Activated CD8-positive, alpha-beta memory T cell treated with anti-CD3 and anti-CD28 coated beads for 1 hour (primary cell): ENCODE measurements at places on chromosomes 5 and 9.

- DNase-seq = no peak
Measured at GRCh38 chr5:35096216-35096615, 48.5 kb upstream of the AGXT2 start.

DNA sequence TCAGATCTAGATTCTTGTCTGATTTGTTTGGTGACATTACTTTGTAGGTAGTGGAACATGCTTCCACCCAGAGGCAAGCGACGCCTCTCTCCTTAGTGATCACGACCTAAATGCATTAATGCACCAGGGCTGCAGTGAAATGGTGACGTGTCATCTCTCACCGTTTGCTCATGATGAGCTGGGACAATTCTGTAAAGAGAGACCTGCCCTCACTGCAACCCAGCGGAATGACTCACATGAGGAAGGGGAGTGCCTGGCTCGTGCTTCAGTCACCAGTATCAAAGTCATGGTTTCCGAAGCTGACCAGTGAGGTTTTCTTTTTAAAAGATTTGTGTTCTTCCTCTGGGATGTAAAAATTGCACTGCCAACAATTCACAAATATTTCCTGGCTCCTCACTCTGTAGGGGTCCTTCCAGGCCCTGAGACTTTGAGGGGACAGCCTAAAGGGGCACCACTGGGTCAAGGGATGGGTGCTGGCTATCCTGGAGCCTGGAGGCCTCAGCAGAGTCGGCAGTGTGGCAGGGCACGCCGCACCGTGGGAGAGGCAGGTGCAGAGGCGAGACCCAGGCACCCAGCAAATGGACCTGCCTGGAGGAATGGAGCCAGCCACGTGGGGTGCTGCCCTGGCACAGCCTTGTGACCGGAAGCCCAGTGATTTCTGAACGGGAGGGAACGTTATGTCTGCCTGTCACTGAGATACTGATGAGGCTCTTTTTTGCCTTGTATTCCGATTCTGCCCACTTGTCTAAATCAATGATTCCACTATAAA, 17.3 kb downstream of the QSOX2 start:
- no peak for DNase-seq

DNA sequence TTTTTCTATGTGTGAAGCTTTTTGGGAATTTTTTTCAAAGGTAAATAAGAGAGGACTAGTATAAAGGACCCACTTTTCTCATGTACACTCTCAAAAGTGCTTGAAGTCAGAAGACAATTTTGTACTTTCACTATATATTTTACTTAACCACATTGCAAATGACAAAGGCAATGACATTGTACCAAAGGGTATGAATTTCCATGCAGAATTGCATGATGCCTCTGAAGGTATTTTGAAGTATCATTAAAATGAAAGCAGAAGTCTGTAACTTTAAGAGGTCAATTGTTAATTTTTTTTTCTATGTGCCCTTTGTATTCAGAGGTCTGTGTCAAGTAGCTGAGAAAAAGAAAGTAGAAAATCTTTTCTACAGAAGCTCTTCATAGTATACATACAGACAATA, 84.7 kb downstream of the ST8SIA4 start:
- DNase-seq = no peak

DNA sequence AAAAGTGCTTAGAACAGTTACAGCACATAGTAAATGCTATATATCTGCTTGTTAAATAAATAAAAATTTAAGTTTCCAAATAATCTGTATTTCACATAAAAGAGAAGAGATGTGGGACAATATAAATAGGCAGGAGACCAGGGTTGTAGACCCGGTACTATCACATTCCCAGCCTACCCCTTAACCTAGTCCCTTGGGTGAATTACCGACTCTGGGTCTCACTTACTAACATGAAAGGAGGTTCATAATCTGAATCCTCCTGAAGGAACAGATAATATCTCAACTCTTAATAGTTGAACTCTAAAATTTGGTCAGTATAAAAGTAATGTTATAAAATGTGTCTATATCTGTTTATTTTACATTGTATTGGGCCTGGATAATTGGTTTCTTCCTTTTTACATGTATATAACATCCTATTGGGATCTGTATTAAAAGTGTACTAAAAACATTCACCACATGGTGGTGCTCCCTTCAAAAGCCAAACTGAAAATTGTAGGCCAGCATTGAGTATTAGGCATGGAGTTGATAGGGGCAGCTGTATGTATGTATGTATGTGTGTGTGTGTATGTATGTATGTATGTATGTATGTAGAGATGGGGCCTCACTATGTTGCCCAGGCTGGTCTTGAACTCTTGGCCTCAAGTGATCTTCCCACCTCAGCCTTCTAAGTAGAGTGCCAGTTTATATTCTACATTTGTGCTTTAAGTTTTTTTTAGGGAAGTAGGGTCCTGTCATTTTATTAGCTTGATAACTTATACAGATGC, 64.2 kb upstream of the ABL1 start:
- DNase-seq = no peak

DNA sequence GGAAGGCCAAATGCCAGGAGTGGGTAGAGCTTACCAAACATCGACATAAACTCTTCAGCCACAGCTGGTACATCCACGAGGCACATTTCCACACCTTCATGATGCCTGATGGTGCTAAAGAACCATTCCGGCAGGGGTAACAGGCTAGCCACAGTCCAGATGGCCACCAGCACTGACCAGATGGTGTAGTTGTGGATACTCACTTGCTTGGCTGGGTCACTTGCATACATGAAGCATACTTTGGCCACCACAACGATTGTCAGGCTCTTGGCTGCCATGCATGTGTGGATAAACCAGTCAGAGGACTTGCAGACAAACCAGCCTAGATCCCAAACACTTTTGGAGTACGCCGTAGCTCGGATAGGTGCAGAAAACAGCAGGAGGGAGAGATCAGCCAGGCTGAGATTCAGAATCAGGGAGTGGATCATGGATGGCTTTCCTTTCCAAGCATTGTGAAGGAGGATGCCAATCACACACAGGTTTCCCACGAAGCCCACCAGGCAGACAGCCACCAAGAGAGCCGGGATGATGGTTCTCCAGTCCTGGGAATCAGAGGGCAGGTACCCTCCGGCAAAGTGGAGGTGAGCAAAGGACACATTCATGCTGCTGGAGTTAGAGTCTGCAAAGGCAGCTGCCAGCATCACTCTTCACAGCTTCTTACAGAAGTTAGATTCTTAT, 378 bp downstream of the GPR151 start:
- DNase-seq = no peak

DNA sequence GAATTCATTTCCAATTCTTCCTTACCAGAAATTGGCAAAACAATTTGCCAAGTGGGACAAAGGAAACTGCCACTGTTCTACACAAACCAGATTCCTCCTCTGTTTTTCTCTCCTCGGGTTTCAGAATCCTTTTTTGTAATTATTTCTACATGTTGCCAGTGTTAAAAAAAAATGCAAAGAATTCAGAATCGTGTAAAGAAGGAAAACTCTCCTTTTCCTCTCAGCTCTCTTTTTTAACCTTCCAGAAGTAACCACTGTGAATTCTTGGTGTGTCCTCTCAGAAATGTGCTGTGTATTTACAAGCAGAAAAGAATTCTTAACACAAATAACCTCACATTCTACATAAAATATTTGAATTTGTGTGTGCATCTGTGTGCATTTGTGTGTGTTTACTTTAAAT, 224.6 kb downstream of the DRD1 start:
- DNase-seq = no peak

DNA sequence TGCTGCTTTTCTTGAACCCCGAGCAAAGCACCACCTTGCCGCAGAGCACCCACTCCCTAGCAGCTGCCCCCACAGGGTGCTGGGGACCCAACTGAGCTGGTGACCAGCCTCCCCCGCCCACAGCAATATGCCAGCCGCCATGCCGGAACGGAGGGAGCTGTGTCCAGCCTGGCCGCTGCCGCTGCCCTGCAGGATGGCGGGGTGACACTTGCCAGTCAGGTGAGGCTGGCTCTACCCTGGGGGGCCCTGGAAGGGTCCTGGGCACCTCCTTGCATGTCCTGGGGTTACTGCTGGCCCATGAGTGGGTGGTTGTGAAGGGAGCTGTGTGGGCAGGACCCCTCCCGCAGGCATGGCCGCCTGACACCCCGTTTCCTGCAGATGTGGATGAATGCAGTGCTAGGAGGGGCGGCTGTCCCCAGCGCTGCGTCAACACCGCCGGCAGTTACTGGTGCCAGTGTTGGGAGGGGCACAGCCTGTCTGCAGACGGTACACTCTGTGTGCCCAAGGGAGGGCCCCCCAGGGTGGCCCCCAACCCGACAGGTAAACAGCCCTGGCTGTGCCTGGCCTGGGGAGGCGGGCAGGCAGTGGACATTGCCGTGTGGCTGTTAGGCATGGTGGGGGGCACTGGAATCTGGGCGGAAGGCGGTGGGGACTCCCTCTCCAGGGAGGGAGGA, 7.2 kb downstream of the EGFL7 start:
- no peak for DNase-seq

GRCh38 chr5:178176791-178177190, 10.4 kb downstream of the GMCL2 start:
- no peak for DNase-seq

DNA sequence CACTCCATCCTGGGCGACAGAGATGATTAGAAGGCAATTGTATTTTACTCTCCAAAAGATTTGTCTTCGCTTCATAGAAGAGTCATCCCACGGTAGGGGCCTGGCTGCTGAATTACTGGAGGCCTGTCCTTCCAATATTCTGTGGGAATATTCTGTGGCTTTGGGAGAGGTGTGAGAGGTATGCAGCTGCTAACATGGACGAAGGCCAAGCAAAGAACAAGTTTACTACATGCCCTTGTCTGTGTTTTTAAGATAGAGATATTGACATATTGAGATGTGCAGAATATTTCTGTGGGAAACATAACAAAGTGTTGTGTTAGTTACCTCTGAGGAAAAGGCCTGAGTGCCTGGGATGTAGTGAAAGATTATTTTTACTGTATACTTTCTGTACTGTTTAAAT, 71.8 kb upstream of the SMIM15 start:
- no peak for DNase-seq

GRCh38 chr5:119378075-119378700, 22.4 kb downstream of the TNFAIP8 start:
- no peak for DNase-seq

GRCh38 chr5:169636477-169637084, 494 bp upstream of the DOCK2 start:
- no peak for DNase-seq

- no peak for DNase-seq
Measured at GRCh38 chr5:102048940-102049339, 247.1 kb downstream of the SLCO4C1 start.

GRCh38 chr5:108797396-108797795, 49.7 kb downstream of the FER start:
- DNase-seq = no peak

DNA sequence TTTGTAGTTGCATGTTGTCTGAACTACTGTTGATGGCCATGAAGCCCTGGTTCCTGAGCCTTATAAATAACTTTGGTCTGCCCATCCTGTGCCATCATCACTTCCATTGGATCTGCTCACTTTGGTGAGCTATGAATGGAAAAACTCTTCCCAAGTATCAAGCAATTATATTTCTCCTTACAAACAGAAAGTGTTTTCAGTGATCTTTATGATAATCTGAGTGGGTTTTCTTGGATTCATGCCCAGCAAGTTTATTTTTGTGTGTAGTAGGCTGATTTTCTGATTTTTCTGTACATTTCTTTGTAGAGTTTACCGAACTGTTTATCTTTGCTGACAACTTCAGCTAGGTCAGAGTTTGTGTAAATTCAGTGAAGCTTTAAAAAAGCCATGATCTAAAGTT, 31.0 kb downstream of the CAMK4 start:
- DNase-seq = no peak

DNA sequence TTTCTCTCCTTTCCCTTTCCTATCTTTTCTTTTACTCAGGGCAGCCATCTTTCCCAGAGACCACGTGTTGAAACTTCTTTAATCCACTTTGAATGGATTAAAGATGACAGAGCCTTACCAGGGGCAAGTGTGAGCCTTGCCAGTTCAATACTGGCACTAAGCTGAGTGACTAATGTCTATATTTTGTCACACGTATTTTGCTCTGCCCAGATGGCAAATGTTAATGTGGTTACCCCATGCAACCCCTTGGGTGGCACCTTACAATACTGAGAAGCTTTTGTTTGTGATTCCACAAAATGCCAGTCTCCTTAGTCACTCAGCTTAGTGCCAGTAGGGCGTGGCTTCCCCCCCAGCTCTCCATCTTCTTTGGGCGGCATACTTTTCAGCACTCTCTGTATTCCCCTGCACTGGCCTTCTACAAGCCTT, 24.8 kb downstream of the ANXA1 start:
- DNase-seq = no peak

DNA sequence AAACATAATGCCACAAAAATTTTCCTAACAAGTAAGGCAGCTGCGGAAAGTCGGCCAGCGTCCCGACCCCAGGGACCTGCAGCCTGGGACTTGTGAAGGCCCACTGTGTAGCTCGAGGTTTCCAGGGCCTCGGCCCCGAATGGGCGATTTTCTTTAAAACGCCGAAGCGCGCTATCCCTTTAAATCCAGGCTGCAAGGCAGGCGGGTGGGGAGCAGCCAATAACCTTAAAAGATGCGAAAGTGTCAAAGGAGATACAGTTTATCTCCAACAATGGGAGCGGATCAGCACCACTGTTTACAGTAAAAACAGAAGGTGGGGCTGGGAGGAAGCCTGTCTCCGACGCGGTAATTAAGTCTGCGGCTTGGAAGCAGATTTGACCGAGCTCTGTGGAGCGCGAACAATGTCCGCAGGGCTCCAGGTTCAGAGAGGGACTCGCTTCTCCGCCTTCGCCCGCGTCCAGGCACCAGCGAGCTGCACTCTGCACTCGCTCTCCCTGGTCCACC, 1.7 kb upstream of the ZSWIM6 start:
- DNase-seq = no peak

- no peak for DNase-seq
Measured at GRCh38 chr9:90000925-90001324, 396.1 kb downstream of the GADD45G start.

- DNase-seq = no peak
Measured at GRCh38 chr5:132226516-132227234, 978 bp downstream of the P4HA2 start.

DNA sequence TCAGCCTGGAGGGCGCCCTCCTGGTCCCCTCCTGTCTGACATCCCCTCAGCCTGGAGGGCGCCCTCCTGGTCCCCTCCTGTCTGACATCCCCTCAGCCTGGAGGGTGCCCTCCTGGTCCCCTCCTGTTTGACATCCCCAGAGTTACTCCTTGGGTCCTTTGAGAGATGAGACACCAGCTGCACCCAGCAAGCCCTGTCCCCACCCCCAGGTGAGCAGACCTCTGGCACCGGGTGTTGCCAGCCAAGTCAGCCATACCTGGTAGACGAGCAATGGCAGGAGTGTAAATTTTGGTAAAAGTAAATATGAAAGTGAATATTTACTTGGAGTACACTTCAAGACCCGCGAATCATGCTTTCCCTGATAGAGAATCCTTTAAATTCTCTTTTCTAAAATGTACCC, 25.4 kb downstream of the EXOC3 start:
- no peak for DNase-seq

DNA sequence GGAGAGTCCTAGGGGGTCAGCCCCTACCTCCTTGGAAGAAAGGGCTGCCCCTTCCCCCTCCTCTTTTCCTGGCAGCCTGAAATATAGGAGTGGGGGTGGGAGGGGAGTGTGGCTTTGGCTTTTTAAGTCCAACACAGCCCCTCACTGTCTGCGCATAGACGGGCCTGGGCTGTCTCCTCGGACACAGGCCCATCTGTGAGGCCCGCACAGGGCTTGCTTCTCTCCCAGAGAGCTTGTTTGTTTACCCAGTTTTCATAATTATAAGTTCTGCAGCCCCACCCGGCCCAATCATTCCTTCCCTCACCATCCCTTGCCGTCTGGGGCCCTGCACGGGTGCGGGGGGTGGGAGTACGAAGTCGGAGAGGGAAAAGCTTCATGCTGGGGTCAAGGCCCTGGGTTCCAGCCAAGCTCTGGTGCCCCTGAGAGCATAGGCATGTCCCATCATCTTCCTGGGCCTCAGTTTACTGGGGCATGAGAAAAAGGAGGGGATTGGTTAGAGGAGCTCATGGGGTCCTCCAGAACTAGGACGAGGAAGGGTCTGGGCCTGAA, 54.0 kb upstream of the STXBP1 start:
- DNase-seq = no peak
